ENCODE measurements at places on chromosomes 16 and 17.
A peak's percentile ranks its signal among the peaks of the same experiment; 100 is the strongest.

GRCh38 chr17:50127697-50128361, 2.1 kb downstream of the SAMD14 start:
- DNase-seq: no peak

GRCh38 chr17:77495575-77495974, 354.8 kb downstream of the SEC14L1 start:
- peak; percentile 44 for DNase-seq

DNA sequence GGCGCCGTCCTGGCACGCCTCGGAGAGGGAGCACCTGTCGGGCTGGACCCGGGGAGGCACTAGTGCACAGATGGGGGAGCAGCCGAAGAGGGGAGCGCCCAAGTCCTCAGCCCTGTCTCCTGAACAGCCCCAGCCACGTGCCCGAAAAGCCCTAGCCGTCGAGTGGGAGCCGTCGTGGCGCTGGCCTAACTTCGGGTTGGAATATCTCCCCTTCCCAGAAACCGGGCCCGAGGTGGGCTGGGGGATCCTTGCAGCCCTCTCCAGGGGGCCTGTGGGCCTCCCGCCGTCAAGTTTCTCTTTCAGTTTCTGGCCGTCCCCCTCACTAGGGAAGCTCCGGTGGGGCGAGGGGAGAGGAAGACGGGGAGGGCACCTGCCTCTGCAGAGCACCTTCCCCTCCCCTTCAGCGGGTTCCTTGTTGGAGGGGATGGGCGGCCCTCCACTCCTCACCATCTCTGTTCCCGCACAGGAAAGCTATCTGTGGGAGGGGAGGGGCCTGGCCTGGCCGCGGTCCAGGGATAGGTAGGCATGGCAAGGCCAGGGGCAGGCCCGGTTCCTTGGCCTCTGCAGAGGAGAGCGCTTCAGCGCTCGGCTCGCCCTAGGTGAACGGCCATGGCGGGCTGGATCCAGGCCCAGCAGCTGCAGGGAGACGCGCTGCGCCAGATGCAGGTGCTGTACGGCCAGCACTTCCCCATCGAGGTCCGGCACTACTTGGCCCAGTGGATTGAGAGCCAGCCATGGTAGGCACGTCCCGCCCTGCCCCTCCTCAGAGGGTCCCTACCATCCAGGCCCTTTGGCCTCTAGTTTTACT, 709 bp downstream of the STAT5A start:
- no peak for DNase-seq

DNA sequence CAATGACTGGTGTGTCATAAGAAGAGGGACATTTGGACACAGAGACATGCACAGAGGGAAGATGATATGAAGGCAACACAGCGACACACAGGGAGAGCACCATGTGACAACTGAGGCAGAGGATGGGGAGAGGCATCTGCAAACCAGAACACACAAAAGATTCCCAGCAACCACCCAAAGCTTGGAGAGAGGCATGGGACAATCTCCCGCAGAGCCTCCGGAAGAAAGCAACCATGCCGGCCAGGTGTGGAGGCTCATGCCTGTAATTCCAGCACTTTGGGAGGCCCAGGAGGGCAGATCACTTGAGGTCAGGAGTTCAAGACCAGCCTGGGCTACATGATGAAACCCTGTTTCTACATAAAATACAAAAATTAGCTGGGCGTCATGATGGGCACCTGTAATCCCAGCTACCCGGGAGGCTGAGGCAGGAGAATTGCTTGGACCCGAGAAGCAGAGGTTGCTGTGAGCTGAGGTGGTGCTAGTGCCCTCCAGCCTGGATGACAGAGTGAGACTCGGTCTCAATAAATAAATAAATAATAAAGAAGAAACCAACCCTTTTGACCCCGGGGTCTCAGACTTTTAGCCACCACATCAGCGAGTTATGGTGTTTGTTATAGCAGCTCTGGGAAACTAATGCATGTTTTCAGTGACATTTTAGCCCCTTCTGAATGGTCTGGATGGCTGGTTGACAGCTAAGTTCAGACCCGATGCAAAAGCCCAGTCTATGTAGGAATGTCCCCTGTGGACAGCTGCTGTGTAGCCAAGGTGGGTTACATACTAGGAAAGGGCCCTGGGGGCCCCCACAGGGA, 13.8 kb upstream of the PLCG2 start:
- no peak for DNase-seq

DNA sequence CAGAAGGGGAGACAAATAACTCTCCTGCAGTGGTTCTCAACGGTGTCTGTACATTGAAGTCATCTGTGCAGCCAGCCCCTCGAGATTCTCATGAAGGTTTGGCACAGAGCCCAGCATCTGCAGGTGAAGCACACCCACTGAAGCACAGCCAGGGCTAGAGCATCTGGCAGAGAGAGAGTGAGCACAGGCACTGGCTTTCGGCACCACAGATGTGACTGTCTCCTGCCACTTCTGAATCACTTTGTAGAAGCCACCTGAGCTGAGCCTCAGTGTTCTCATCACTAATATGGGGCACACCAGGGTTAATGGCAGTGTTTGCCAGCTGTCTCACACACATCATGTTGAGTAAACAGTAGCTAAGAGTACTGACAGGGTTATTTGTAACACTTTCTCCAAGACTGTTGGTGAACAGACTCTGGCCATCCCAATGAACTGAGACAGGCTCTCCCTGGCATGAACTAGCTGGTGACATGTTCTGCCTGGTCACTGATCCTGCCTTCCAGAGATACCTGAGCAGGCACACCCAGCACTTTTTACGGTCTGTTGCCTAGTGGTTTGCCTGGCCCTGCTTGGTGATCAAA, 10.9 kb downstream of the HSPB9 start:
- DNase-seq: no peak

- DNase-seq: no peak
Observed at GRCh38 chr17:8387914-8388651, 5.1 kb upstream of the RPL26 start.

DNA sequence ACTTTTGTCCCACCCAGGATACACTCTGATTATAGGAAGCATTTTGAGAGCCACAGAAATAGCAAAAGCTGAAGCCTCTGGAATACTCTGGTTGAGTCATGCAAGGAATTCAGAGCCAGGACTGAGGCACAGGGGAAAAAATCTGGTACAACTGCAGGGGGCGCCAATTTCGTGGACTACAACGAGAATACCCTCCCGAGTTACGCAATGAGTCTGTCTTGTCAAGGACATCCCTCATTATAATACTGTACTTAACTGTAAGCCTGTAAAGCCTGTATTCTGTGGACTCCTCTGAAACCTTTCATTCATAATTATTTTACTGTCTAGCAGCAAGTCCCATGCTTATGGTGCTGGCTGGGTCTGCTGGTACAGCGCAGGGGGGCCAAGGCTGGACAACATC, 7.8 kb downstream of the HOXB1 start:
- no peak for DNase-seq

DNA sequence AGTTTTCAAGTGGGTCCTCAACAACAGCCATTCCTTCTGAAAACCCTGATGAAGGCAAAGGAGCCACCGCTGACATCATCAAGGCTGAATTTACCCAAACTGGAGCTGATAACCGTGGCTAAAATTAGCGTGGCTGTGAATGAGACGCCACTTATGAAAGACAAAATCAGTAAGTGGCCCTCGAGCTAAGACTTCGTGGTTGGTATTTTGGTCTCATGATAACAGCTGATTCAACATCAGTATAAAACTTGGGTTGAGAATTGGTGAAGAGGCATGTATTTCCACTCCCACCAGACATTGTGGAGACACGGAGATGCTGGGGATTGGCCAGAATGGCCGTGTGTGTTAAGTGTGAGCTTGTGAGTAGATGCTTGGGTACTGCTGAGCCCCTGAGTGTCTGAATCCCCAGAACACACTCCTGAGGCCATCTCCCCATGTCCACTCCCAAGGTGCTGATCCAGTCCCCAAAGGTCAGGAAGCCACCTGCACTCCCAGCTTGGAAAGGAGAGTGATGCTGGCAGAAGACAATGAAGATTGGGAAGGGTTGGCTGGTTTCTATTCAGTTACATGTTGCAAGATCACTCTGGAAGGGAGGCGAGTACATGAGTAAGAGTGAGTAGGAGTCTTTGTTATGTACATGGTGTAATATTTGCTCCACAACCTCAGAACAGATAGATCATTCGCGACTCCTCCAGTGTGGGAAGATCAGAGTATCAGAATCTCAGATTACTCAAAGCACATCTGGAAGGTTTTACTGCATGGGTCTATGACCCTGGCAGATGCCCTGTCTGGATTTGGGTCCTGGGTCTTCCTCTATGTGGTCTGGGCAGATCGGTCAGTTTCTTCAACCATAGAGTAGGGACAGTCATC, 207.7 kb downstream of the HS3ST3A1 start:
- no peak for DNase-seq

DNA sequence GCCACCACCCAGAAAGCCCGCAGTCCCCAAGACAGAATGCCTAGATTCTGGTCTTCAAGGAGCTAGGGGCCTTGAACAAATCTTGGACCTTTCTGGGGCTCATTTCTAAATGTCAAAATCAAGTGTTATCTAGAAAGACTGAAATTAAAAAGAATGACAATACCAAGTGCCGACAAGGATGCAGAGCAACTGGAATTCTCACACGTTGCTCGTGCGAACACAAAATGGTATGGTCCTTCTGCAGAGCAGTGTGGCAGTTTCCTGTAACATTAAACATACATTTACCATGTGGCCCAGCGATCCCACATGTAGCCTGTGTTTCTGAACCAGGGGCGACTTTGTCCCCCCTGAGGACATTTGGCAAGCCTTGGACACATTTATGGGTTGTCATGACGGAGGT, 137.9 kb downstream of the GAS7 start:
- DNase-seq: no peak

DNA sequence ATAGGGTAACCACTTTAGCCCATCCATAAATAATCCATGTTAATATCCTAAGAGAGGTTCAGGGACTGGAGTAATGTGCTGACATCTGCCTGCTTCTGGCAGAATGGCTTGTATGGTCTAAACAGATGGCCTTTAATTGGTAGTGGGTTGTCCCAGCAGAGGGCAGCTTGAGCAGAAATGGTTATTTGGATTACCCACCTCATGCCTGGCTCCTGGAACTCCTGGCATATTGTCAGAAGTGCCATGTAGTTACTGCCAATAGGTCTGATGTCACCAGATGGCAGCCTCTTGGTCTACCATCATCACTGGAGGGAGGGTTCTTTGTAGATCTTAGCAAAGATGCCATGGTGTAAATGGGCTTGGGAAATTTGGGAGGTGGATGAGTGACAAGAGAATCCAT, 157.5 kb upstream of the SOX9 start:
- no peak for DNase-seq

- no peak for DNase-seq
Observed at GRCh38 chr16:49158029-49158642, 123.5 kb downstream of the CBLN1 start.

DNA sequence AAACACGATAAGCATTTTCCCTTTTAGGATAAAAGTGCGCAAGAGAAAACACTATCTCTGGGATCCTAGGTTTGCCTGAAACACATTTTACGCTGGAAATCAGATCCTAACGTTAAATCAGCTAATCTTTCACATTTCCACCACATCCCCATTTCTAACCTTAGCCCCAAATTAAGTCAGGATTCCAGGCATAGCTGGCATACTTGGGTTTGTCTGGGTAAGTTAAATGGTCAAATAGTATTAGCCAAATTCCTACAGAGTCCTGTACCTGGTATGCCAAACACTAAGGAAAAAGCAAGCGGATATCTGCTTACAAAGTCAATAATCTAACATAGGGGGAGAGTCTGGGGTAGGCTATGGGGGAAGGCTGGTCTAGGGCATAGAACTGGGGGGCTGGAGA, 557.4 kb upstream of the ZFHX3 start:
- DNase-seq: no peak

- no peak for DNase-seq
Observed at GRCh38 chr17:1096215-1096614, 83.6 kb downstream of the ABR start.

DNA sequence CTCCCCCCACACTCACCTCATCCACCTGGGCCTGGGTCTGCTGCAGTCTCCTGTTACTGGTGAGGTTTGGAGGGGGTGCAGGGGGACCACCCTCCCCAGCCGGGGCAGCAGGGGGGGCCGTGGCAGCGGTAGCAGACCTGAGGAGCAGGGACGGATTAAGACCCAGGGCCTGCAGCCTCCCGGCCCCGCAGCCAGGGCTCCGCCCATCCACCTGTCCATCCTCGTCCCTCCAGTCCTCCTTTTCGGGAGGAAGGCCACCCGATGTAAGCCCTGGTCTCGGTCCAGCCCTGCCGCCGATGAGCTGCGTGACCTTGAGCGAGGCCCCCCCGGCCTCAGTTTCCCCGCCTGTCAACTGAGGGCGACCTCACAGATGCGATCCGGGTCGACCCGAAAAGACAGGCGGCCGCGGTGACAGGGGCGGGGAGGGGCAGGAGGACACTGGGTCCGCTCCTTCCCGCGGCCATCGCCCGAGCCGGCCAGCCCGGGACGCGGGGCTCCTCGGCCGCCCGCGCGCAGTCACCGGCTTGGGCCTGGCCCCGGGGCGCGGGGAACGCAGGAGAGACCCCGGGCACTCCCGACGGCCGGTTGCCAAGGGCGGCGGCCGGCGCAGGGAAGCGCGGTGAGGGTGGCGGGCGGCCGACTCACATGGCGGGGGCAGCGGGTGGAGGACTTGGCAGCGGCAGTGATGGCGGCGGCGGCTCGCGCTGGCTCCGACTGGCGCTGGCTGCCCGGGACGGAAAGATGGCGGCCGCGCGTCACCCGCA, at the start of gene VAMP2:
Gene VAMP2 (minus strand): TSS at position 716 of the 764 bp plus-strand sequence. CDS start 69 bp downstream, at position 647.
- DNase-seq: peak; percentile 66

- peak; percentile 87 for DNase-seq
Observed at GRCh38 chr17:57954397-57955182, 622 bp downstream of the CUEDC1 start.

- DNase-seq: no peak
Observed at GRCh38 chr16:84043486-84044117, 1.0 kb upstream of the SLC38A8 start.

GRCh38 chr16:29784901-29785500, 5.5 kb upstream of the KIF22 start:
- peak; percentile 95 for DNase-seq

GRCh38 chr17:64599827-64600226, 62.3 kb downstream of the SMURF2 start:
- no peak for DNase-seq

GRCh38 chr16:72001180-72001874, 1.1 kb upstream of the PKD1L3 start:
- DNase-seq: no peak

DNA sequence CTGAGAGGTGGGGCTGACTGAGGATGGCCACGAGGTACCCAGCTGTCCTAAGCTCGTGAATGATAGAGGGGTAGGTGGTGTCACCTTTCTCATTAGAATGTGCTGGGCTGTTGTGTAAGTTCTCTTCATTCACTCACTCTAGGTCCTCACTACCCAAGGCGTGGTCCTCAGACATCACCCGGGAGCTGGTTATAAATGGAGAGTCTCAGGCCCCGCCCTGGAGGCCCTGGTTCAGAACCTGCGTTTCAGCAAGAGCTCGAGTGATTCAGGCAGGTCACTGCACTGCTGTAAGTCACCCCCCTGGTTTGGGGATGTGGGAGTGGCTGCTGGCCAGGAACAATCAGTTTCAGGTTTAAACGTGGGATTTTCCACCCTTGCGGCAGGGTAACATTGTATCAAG, 139.8 kb downstream of the FOXL1 start:
- no peak for DNase-seq

All from posterior cingulate gyrus (tissue), 11 donors.